ENCODE measurements at places on chromosomes 16 and 17.
A peak's percentile ranks its signal among the peaks of the same experiment; 100 is the strongest.

DNA sequence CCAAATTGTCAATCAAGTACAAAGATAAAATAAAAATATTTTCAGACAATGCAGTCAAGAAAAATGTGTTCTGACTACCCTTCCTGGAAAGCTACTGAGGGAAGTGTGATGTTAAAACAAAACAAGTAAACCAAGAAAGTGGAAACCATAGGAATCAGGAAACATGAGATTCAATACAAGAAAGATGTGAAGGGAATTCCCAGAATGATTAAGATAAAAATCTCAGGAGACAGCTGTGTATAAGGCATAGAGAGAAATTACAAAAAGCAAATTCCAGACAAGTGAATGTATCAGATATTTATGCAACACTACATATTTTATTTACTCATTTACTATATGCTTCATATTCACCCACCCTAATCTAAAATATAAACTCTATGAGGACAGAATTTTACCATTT is 32.2 kb downstream of the TRIM37 start:
- no peak for DNase-seq

- DNase-seq, result no peak
Observed at GRCh38 chr16:49836668-49837067, 19.2 kb downstream of the ZNF423 start.

DNA sequence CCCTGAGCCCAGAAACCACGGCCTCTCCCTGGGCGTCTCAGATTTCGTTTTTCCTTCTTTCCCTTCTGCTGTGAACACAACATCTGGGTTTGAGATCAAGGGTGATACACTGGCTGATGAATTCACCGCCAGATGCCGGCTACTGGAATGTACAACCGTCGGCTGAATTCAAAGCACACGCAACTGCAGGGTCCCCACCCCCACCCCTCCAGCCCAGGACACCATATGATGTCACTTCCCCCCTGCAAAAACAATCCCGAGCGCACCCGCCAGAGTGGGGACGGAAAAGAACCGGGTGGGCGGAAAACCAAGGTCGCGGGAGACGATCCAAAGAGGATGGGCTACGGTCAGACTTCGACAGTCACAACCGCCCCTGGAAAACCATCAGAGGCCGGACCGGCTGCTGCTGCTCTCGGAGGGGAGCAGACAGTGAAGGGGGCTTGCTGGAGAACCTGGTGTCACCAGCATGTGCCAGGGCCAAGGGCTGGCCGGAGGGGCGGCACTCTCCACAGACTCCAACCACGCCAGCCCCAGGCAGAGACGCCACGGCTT is 23.3 kb downstream of the CEP295NL start:
- DNase-seq, result no peak

GRCh38 chr16:4852221-4852872 is 5.1 kb downstream of the UBN1 start:
- no peak for DNase-seq

GRCh38 chr17:81294512-81295030 is 536 bp downstream of the SLC38A10 start:
- no peak for DNase-seq

DNA sequence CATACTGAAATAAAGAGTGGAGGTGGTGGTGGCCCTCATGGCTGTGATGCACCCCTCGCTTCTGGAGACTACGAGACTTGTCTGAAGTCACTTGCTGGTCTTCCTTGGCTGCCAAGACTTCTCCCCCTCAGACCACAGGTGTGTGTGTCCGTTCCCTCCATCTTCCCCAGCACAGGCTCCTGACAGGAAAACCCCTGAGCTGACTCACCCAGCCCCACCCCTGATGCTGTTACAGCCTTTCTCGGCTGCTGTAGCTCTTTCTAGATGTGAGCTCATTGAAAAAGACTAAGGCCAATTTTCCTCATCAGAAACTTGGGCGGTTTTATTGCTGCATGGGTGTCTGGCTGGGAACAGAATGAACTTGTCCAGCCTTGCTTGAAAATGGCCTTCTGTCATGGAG is 296.9 kb downstream of the TMEM114 start:
- no peak for DNase-seq

GRCh38 chr16:23509782-23510163 is 521 bp downstream of the GGA2 start:
- no peak for DNase-seq

DNA sequence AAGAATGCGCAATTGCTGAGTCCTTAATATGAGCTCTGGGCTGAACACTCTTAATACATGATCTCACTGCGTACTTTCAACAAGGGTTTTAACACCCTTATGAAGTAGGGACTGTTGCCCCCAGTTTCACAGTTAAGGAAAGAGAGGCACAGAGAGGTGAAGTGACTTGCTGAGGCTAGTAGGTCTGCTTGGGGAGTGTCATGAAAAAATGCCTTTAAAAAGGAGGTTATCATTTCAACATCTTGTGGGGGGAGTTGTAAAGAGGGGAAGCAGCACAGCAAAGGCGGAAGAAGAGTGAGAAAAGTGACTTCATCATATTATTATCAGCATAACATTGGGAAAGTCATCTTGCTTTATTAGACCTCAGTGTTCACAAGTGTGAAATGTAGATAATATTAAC is 2.1 kb downstream of the CCL4L2 start:
- no peak for DNase-seq

GRCh38 chr16:83723244-83723643 is 84.5 kb upstream of the HSBP1 start:
- DNase-seq, result no peak

DNA sequence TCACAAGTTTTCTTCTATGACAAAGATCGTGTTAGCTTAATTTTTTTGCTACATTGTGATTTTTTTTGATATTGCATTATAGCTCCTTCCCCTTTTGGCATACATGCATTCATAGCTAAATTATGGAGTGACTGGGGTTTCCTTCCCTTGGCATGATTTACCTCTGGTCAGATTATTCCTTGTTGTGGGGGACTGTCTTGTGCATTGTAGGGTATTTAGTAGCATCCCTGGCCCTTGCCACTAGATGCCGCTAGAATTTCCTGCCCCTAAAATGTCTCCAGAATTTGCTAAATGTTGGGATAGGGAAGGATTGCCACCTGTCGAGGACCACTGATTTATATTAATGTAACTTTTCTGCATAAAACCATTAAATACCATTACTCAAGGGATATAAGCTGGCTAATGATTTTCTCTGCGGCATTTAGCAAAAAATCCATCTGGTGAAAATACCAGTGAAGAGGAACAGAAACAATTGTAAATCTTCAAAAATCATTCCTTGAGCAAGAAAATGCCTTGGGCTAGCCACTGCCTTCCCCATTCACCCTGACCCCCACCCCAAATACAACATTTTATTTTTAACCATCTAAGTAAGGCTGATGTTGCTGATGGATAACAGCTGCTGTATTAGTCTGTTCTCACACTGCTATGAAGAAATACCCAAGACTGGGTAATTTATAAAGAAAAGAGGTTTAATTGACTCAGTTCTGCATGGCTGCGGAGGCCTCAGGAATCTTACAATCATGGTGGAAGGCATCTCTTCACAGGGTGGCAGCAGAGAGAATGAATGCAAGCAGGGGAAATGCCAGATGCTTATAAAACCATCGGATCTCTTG is 195.2 kb downstream of the MAP2K6 start:
- no peak for DNase-seq

DNA sequence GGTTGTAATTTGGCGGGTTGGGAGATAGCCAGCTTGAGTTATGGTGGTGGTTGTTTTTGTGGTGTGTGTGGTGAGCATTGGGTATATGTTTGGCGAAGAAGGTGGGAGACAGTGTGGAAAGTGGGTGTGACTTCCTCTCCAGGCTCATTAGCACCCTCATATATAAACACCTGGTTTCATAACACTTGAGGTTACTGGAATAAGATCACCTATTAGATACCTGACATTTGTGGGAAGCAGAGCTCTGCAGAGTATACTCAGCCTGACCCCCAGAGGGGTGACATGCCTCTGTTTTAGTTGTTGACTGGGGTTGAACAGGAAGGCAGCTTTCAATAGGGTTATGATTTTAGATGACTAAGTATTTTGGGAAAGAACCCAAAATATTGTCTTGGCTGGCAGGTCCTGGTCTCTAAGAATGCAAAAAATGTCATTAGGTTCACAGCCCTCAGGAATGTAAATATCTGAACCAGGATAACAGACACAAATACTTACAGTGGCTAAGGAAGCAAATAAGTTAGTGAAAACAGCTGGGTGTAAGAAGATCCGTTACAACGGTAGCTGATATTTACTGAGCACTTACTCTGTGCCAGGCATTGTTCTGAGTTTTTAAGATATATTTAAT is 18.3 kb upstream of the EFCAB13 start:
- no peak for DNase-seq

- no peak for DNase-seq
Observed at GRCh38 chr16:22428654-22429053, 54.2 kb upstream of the CDR2 start.

GRCh38 chr17:32185875-32186274 is 43.6 kb downstream of the RHOT1 start:
- no peak for DNase-seq

GRCh38 chr17:63433746-63434591 is 12.1 kb downstream of the CYB561 start:
- DNase-seq, result peak; percentile 21

DNA sequence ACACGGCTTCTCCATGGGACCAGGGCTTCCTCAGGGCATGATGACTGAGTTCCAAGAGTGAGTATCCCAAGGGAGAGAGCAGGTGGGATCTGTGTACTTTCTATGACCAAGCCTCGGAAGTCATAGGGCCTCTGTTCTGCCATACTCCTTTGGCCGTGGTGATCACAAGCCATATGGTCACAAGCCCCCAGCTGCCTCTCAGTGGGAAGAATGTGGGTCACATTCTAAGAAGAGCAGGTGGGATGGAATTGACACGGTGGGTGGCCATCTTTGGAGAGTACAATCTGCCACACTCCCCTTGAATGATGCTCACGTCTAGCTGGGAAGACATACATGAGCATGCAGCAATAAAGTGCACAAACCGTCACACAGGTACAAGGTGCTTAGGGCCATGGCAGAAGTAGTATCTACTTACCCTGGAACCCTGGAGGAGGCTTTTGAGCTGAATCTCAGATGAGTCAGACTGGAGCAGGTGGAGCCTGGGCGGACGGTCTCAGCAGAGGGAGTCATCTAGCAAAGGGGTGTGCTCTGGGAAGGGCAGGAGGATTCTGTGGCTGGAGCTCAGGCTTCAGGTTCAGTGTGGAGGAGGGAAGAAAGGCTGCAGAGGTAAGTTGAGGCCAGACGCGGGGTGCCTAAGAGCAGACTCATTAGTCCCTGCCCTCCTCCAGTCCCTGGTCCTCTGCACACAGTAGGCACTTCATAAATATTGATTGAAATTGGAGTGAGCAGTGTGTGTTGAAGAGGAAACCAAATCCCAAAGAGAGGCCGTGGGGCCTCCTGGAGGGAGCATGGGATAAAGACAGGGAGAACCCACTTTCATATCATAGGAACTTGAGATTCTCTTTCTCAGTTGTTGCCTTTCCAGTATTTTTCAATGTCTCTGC is 26.6 kb downstream of the GOSR2 start:
- DNase-seq, result no peak

DNA sequence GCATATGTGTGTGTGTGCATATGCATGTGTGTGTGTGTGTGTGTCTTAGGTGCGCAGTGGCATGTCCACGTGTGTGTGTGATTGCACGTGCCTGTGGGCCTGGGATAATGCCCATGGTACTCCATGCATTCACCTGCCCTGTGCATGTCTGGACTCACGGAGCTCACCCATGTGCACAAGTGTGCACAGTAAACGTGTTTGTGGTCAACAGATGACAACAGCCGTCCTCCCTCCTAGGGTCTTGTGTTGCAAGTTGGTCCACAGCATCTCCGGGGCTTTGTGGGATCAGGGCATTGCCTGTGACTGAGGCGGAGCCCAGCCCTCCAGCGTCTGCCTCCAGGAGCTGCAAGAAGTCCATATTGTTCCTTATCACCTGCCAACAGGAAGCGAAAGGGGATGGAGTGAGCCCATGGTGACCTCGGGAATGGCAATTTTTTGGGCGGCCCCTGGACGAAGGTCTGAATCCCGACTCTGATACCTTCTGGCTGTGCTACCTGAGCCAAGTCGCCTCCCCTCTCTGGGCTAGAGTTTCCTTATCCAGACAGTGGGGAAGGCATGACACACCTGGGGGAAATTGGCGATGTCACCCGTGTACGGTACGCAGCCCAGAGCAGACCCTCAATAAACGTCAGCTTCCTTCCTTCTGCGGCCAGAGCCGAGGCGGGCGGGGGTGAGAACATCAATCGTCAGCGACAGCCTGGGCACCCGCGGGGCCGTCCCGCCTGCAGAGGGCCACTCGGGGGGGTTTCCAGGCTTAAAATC is 47.6 kb downstream of the IL21R start:
- DNase-seq, result no peak

- DNase-seq, result no peak
Observed at GRCh38 chr16:89575247-89576152, at the start of gene CPNE7. Gene CPNE7 (plus strand): TSS chr16:89575758. CDS start chr16:89575898, 140 bp downstream.

GRCh38 chr17:3951420-3951819 is 12.8 kb downstream of the ATP2A3 start:
- no peak for DNase-seq

GRCh38 chr17:75720656-75721462 is at the start of gene ITGB4:
Gene ITGB4 (plus strand): TSS chr17:75721459. CDS start chr17:75724704, 3,245 bp downstream.
- DNase-seq, result peak; percentile 37

- no peak for DNase-seq
Observed at GRCh38 chr16:47643323-47644000, 182.3 kb downstream of the PHKB start.

DNA sequence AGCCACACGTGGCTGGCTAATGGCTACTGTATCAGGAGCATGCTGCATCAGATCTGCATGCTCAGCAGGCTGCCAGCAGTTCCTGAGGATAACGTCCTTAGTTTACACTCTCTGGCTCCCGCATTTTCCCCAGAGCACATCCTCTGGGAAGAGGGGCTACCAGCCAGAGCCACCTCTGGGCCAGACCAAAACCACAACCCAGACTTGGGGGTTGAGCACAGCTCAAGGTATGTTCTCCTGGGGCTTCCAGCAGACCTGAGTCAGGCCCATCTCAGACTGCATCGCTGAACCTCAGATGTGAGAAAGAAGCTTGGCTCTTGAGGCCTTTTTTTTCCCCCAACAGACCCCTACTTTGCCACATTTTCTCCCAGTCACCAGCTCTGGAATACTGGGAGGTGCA is 23.7 kb upstream of the WSCD1 start:
- no peak for DNase-seq

DNA sequence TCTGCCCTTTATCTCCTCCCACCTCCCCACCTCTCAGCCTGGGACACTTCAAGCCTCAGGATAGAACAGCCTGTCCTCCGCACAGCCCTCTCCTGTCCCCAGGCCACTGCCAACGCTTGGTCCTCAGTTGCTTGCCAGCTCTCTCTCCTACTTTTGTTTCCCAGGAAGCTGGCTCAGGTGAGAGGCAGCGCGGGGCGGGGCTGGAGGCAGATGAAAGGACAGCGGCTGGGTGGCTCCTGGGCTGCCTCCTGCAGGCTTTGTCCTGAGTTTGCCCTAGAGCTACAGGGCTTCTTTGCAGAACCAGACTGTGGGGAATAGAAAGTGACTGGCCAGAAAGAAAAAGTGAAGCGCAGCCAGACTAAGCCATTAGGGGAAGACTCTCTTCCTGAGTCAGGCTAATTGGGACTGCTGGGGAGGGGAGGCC is 48.2 kb upstream of the CDC42EP4 start:
- DNase-seq, result no peak
